ENCODE measurements at places on chromosomes 3 and 15.

DNA sequence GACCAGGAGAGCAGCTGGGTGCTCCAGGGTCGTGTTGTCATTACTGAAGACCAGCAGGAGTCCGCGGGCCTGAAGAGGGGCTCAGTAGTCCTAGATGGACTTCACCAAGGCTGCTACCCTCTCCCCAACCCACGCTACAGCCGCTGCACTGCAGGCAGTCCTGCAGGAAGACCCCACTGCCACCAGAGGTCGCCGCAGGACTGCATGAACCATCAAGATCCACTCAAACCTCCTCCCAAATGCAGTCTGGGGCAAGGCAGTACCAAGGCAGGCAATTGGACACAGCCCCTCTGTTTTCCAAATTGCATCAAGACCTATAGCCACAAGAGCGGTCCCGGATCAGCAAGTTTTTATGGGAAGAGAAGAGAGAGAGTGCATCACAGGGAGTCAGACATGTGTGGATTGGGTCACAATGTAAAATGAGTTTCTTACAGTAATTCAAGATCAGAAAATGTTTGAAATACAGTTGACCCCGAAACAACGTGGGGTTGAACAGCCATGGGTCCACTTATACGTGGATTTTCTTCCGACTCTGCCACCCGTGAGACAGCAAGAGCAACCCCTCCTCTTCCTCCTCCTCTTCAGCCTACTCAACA lies 46.7 kb downstream of the DZIP1L start:
- DNase-seq: peak; percentile 91

DNA sequence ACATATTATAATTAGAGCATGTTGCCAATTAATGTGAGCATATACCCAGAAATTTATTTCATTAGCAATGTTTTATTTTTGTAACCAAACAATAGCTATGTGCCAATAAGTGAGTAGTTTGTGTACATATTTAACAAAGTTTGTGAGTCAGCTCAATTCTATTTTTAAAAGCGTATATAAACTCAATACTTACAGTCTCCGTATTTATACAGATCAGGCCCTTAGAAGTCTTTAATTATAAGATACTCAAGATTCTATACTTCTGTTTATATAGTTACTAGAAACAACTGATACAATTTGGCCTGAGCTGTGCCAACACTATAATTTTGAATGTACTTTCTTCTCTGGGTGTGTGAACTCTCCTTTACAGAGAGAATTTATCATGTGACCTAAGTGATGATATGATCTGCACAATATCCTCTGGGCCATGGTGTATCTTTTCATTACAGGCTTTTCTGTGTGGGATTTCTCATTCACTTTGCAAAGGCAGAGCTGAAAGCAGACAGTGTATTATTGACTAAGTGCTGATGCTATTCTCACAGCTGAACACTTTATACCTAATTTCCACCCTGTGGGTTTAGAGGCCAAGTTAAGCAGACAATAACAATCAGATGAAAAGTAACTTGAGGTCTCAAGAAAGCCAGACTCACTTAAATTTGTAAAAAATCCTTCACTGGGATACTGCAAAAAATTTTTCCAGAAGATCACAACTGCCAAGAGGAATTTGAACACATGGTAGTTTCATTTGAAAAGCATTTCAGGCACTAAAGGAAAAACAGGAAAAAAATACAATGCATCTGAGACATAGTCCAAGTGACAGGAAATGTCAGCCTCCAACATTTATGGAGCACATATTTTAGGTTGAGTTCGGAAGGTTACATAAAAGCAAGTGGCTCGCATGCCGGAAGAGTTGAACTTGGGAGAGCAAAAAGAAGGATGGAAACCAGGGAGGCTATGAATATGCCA lies 277.9 kb upstream of the SEMA6D start:
- DNase-seq: no peak

DNA sequence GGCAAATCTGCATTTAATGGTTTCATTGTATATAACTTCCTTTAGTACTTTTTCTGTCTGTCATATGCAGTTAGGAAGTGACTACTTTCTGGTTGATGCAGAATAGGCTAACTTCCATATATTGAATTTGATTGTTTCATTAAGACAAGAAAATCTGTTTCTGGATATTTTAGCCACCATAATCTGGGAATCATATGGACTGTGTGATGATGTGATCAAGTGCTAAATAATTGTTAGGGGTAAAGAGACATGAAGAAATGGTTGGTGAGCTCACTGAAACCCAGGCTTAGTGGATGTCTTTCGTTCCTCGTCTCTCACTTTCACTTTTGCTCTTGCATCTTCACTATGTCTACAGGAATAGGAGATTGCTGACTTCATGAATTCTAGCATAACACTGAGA lies 3.5 kb upstream of the MNS1 start:
- DNase-seq: no peak

DNA sequence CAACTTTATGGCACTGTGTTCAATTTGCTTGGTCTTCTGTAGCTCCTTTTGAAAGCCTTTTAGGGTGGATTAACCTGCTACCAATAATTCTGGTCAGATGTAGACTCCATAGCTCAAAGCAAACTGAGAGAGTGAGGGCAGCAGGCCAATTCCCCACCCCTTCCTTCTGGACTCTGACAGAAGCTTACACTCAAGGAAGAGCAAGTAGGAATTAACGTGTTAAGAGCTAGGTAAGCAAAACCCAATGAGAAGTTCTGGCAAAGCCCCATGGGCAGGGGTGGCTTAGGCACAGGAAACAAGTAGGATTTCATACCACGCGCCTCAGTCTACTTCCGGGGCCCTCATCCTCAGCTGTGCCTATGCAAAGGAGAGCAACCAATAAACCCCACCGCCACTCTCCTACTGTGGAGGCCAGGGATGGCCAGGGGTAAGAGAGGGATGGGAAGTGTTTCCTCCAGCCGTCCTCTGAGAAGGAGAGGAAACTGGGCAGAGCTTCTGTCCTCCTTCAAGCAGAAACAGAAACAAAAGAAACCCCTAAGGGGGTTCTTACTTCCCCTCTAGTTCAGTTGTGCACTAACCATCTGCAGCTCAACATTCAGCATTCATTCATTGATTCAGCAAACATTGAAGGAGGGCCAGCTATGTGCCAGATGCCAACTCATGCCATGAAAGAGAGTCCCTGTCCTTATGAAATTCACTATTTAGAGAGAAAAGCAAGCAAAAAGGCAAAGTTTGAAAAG lies 12.6 kb downstream of the CCR5 start:
- peak; percentile 31 for DNase-seq

DNA sequence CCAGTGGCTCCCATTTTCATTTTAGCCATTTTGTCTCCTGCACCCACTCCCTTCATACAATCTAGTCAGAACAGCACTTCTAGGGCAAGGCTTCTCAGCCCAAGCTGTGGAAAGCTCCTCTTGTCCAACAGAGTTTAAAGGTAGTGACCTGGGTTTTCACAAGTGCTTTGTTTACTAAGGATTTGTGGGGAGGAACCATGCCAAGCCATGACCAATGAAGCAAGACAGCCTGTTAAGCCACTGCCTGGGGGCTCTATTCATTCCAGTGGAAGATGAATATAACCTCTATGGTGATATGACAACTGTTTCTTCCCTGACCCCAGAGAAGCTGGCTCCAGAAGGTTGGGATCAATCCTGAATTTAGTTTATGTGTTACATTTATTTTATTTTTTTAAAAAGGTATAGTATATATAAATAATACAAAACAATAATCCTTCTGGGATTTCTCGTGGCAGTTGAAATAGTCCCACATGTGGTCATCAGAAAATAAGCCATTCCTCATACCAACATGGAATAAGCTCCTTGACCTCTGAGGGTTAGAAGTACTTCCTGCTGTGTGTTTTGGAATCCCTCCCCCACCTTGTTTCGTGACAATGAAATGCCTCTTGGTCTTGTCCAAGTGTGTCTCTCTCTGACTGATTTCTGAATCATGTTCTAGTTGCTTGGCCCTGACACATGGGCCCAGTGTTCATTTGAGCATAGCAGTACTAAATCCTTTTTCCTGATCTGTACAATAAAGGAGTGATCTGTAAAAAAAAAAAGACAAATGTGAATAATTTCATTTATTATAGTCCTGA lies 13.3 kb upstream of the THUMPD3 start:
- DNase-seq: no peak

DNA sequence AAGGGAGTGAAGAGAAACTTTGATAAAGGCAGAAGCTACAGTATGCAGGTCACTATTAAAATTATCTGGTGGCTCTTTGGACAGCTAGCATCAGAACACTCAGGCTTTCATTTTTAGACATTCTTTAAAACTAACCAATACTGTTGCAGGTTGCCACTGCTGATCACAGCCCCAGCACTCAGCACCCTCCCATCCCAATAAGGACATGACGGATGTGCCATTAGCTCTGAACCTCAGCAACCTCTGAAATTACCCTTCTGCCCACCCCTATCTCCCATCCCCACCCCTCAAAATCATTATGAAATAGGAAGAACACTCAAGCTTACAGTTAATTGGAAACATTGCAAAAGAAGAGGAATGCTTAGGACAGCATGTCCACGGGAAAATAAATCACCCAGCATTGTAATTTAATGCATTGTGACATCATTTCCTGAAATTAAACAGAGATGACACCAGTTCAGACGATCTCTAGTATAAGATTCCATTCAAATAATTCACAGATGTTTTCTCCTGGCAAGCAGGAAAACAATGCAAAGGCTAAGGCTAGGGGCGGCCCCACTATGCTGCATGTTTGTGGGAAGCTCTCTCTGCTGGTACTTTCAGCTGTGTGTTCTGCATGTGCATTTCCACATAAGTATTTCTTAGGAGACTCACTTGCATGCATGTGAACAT lies 71.6 kb downstream of the MEIS2 start:
- DNase-seq: no peak

DNA sequence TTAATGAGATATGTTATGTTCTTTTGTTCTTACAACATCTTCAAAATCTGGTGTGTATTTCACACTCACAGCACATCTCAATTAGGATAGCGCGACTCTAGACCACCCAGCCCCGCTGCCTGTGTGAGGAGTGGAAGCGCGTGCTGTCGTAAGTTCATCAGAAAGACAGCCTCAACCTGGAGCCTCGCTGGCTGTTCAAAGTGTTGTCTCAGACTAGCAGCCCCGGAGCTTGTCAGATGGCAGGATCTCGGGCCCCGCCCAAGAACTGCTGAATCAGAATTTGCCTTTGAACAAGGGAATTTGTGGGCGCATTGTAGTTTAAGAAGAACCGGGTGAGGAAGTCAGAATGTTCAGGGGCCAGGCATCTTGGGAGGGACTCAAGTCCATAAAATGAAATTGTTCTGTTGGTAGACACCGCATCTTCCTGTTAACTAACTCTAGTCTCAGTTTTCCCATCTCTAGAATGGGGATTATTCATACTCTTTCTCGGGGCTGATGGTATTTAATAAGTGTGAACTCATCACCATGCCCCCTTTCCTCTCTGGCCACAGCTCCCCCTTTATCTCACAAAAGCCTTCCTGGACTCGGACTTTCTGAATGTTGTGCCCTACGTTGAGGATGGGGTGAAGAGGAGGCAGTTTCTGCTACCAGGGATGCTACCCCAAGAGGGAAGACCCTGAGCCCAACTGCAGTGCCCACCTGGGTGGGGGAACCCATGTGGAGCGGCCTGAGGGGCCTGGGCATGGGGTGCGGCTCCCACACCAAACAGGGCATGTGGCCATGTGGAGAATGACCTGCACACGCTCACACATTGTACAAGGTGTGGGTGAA lies 40.4 kb downstream of the BHLHE40 start:
- no peak for DNase-seq

DNA sequence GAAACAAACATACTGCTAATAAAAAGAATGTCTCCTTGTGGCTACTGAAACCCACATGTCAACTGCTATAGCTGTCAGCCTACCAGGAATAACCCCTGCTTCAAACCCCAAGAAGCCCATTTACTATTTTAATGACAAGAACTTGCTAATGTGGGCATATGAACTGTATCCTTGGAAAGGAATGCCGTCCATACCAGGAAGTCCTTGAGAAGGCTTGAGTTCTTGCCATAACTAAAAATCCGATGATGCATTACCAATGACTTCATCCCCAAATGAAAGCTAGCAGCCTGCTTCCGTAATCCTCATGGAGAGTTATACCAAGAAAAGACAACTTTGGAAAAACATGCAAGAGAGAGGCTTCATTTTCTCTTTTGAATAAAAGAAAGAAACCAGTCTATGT lies 34.8 kb downstream of the MINDY4B start:
- DNase-seq: no peak

GRCh38 chr15:31517711-31518110 lies 191.1 kb downstream of the KLF13 start:
- DNase-seq: no peak

- no peak for DNase-seq
These were observed 76.0 kb upstream of the ATP10A start for GRCh38 chr15:25939122-25939521.

DNA sequence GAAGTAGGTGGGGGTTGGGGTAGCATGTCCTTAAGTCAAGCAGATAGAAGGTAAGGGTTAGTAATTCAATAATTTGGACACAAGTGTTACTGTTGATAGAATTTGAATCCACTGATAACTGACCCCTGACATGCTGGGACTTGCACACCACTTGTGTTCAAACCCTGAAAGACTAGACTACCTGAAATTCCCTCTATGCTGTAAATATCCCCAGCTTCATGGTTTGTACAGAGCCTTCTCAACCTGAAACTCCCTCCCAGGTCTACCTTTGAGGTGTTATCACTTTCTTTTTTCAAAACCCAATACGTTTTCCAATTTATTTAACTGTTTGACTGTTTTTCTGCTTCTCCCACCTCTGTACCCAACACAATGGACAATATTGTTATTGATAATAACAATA lies 459.6 kb downstream of the NLGN1 start:
- DNase-seq: no peak

DNA sequence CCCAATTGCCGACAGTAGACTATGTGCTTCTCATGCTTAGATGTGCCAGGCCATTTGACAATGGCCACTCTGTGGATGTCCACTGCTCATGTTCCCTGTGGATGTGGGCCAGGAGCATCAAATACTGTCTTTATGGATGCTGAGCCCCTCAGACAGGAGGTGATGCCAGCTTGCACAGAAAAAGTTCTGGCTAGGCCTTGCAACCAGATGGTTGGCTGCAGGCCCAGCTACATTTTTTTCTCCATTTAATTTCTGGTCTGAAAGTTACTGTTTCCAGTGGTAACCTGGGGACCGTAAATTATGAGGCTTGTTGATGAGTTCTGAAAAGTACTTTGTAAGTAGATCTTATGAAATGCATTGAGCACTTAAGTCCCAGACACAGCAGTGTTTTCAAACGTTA lies 228.5 kb downstream of the CHL1 start:
- DNase-seq: no peak

GRCh38 chr3:34683851-34684250 lies 885.4 kb downstream of the PDCD6IP start:
- DNase-seq: peak; percentile 80

DNA sequence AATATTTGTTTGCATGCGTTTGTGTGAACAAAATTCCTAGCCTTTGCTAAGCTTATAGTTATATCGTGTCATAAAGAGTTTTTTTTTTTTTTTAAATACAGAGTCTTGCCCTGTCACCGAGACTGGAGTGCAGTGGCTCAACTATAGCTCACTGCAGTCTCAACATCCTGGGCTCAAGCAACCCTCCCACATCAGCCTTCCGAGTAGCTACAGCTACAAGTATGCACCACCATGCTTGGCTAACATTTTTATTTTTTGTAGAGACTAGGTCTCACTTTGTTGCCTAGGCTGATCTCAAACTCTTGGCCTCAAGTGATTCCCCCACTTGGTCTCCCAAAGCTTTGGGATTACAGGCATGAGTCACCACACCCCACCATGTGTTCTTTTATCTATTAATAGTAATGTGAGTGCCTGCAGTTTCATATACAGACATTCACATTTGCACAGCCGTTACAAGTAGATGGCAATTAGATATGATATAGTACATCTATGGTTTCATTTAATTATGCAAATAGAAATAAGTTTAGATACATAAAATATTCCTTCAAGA lies 848.6 kb downstream of the PDCD6IP start:
- no peak for DNase-seq

Measured in islet precursor cell (in vitro differentiated cells).